Right atrium auricular region (tissue), 2 donors: ENCODE measurements at places on chromosomes 5 and 9.

DNA sequence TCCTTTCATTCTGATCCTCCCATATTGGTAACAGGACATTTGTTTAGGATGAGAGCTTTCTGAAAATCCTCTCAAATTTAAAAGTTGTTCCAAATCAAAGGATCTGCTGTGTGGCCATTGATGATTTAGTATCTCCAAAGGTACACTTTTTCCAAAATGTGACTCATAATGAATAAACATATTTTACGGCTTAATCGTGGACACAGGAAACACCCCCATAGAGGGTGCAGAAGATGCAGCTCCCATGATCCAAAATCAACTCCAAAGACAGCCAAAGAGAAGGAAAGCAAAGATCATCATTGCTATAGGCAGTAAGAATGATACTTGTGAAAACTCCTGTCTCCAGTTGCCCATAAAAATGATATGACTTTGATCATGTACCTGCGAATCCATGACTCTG lies 239.7 kb downstream of the PIK3R1 start:
- H3K27me3 ChIP-seq, result no peaks in the 10 kb centered on the region
- no peak for DNase-seq
- no peak overlapping the region for H3K4me3 ChIP-seq
- no peak overlapping the region for H3K27ac ChIP-seq

DNA sequence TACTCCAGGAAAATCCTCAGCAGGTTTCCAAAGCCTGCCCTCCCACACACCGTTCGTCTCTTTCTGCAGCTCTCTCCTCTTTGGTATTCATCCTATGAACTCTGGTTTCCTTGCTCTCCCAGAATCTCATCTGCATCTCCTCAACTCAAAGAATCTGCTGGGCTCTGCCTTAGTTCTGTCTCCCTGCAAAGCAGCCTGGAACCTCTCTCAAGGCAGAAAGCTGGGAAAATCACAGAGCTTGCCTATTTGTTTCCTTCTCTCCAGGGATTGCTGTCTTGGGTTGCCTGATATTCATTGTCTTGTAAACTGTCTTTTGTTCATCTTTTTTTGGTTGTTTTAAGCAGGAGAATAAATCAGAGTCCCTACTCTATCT lies 5.3 kb upstream of the ERAP2 start:
- H3K27me3 ChIP-seq, result no peaks in the 10 kb centered on the region
- H3K27ac ChIP-seq, result no peak overlapping the region
- no peak for DNase-seq
- H3K36me3 ChIP-seq, result no peaks in the 10 kb centered on the region
- H3K4me1 ChIP-seq, result no peaks in the 10 kb centered on the region
- H3K4me3 ChIP-seq, result no peak overlapping the region

DNA sequence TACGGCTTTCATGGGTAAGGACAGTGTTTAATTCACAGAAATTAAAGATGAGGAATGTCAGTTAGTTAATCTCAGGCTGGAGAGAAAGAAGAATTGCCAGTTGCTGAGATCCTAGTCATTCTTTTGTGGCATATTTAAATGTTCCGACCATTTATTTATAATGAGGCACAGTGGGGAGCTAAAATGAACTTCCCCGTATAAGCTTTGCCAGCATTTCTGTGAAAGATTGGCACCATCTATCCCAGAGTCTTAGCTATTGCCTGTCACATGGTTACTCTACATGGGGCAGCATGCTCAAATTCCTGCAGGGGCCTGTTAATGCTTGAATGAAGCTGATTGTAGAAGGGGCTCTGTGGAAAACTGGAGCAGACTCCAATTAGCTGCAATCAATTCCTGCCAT lies 314.1 kb downstream of the PRELID2 start:
- H3K27ac ChIP-seq, result no peak overlapping the region
- H3K36me3 ChIP-seq, result no peaks in the 10 kb centered on the region
- H3K27me3 ChIP-seq, result no peaks in the 10 kb centered on the region
- H3K4me3 ChIP-seq, result no peak overlapping the region
- DNase-seq, result no peak

GRCh38 chr9:70465904-70466303 lies 51.4 kb upstream of the KLF9 start:
- H3K36me3 ChIP-seq, result no peaks in the 10 kb centered on the region
- DNase-seq, result no peak
- no peaks in the 10 kb centered on the region for H3K27me3 ChIP-seq
- no peak overlapping the region for H3K27ac ChIP-seq

- H3K4me3 ChIP-seq, result no peak overlapping the region
- no peaks in the 10 kb centered on the region for H3K4me1 ChIP-seq
- H3K36me3 ChIP-seq, result peaks cover 79% of the 10 kb centered on the region
- no peak overlapping the region for H3K27ac ChIP-seq
- no peaks in the 10 kb centered on the region for H3K27me3 ChIP-seq
- no peak for DNase-seq
Measured at GRCh38 chr9:137813167-137813566, 64.4 kb upstream of the CACNA1B start.

- DNase-seq, result no peak
- no peaks in the 10 kb centered on the region for H3K36me3 ChIP-seq
- H3K27me3 ChIP-seq, result no peaks in the 10 kb centered on the region
- H3K4me3 ChIP-seq, result no peak overlapping the region
- no peak overlapping the region for H3K27ac ChIP-seq
Measured at GRCh38 chr5:53991942-53992341, 318.4 kb downstream of the ARL15 start.

DNA sequence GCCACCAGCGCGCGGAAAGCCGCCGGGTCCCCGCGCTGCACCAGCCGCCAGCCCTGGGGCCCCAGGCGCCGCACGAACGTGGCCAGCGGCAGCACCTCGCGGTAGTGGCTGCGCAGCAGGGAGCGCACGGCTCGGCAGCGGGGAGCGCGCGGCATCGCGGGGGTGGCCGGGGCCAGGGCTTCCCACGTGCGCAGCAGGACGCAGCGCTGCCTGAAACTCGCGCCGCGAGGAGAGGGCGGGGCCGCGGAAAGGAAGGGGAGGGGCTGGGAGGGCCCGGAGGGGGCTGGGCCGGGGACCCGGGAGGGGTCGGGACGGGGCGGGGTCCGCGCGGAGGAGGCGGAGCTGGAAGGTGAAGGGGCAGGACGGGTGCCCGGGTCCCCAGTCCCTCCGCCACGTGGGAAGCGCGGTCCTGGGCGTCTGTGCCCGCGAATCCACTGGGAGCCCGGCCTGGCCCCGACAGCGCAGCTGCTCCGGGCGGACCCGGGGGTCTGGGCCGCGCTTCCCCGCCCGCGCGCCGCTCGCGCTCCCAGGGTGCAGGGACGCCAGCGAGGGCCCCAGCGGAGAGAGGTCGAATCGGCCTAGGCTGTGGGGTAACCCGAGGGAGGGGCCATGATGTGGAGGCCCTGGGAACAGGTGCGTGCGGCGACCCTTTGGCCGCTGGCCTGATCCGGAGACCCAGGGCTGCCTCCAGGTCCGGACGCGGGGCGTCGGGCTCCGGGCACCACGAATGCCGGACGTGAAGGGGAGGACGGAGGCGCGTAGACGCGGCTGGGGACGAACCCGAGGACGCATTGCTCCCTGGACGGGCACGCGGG lies at the start of gene TERT:
TERT (minus strand) TSS at position 234 of the 815 bp plus-strand sequence; CDS start at position 155, 79 bp downstream.
- H3K4me1 ChIP-seq, result no peaks in the 10 kb centered on the region
- H3K27ac ChIP-seq, result no peak within 1 kb of the TSS
- peak within 1 kb of the TSS; percentile 17 for H3K4me3 ChIP-seq
